NCI-H2107 (cell line): ENCODE measurements at places on chromosomes 11 and 22.

- no peak for DNase-seq
These were observed 35.0 kb upstream of the OR6M1 start for GRCh38 chr11:123841174-123841573.

- no peak for DNase-seq
These were observed 48.0 kb downstream of the IGLL5 start for GRCh38 chr22:22935546-22936157.

GRCh38 chr11:47067401-47067800 lies 109.3 kb downstream of the ARFGAP2 start:
- no peak for DNase-seq

DNA sequence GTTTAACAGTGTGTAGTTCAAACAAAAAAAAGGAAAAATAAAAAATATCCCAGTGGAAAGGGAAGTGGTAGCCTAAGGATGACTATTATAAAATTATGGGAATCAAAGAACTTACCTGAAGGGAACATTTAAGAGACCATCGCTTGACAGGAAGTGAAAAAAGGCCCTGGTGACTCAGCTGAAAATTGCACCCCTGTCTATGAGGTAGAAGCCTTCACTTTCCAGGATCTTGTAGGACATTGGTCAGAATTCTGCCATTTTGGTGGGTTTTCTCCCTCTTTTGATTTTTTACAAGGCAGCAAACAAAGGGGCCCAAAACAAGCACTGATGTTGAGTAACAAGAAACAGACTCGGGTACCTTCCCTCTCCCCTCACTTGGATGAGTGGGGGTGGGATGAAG lies 15.6 kb downstream of the DDX17 start:
- no peak for DNase-seq

DNA sequence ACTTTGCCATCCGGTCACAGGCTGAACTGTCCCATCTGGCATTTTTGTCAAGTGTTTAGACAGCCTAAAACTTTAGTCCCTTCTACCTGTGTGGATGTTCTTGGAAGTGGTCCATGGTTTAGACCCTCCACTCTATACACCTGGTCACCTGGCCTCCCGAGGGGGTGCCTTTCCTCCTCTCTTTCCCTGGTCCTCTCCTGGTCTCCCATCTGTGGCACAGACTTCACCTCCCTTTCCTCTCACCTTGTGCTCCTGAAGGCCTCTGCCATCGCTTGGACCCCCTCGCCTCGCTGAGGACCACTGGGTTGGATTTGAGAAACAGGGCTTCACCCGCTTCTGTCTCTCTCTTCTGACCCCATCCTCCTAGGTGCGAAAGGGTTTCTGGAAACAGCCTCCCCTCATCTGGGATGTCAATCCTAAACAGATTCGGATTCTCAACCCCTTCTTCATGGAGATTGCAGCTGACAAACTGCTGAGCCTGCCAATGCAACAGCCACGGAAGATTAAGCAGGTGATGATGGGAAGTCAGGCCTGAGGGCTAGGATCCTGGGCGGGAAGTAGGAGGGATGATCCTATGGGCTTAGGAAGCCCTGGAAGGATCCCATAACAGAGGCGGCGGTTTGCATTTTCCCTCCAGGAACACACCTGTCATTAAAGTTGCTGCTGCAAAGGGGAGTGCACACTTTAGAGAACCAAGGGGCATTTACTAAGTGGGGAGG lies 53.6 kb downstream of the ST3GAL4 start:
- DNase-seq = no peak

GRCh38 chr11:19973136-19973635 lies 187.1 kb downstream of the DBX1 start:
- no peak for DNase-seq

- DNase-seq = no peak
These were observed 15.0 kb upstream of the FGF3 start for GRCh38 chr11:69834251-69834650.

- DNase-seq = no peak
These were observed 131.7 kb downstream of the ARHGAP20 start for GRCh38 chr11:110580571-110580970.

DNA sequence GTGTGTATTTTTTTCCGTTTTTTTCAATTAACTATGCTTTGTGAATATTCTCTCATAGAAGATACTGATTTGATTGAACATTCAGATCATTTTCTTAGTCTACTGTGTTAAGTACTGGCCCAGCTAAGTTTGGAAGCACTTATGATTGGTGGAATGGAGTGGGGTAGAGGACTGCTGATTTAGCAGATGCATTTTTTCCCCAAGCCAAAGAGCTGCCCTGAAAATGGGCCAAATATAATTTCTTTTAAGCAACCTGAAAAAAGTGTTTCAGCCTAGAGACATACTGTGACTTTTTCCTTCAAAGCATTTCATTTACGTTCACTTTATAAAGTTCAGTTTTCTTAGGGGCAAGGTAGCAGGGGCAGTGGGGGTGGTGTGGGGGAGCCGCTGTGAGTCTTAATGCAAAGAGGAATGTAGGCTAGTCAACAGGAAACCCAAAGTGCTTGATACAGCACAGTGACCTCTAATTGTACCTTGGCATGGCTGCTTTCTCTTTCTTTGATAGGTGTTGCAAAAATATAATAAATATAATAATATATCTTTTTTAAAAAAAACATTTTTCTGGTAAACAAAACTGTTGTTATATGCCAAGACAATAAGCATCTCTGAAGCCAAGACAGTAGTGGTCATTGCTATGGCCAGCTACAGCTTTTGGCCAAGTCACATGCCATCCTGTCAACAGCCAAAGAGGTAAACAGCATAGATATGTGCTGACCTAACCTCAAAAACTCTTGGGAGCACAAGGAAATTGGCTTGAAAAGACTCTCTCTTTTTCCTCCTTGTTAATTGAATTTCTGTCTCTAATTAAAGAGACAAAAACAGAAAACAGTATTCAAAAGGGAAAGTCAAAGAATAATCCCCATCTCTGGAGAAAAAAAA lies 58.8 kb downstream of the LIF start:
- no peak for DNase-seq

- DNase-seq = no peak
These were observed 6.0 kb upstream of the SYT7 start for GRCh38 chr11:61586792-61587430.

DNA sequence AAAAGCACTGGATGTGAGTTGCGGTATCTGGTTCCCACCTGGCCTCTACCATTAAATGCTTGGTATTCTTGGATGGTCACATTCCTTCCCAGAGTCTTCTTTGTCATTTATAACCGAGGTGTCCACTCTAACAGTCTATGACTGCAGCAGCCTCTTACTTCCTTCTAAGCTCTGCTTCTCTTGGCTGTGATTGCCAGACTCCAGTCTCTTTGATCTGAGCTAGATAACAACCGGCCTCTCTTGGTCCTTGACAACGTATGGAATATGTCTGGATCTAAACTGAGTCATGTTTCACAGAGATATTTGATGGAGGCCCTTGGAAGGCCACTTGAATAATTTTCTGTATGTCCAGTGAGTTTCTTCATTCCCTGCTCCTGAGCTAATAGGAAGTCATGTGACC lies 141.6 kb upstream of the TENM4 start:
- no peak for DNase-seq
